Stimulated activated CD4-positive, alpha-beta T cell treated with anti-CD3 and anti-CD28 coated beads, Interleukin-12 subunit alpha, Interleukin-12 subunit beta, amount 100 ng/mL, for 24 hours (primary cell): ENCODE measurements at places on chromosomes 7 and 10.

DNA sequence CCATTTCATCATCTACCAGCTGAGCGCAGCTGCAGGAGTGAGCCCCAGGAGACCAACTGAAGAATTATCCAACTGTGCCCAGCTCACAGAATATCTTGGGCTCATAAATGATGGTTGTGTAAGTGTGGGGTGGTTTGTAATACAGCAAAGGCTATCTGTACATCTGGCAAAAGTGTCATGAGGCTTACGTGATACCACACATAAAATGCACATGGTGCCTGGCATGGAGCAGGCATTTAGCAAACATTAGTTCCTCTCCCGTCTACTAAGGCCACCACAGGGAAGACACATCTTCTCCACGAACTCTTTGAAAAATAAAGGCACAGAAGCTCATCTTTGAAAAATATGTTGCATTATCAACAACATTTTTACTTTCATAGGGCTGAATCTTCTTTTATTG lies 32.3 kb downstream of the AOAH start:
- no peak for DNase-seq

- no peak for DNase-seq
Measured at GRCh38 chr10:103111031-103111917, 81.8 kb downstream of the NT5C2 start.

DNA sequence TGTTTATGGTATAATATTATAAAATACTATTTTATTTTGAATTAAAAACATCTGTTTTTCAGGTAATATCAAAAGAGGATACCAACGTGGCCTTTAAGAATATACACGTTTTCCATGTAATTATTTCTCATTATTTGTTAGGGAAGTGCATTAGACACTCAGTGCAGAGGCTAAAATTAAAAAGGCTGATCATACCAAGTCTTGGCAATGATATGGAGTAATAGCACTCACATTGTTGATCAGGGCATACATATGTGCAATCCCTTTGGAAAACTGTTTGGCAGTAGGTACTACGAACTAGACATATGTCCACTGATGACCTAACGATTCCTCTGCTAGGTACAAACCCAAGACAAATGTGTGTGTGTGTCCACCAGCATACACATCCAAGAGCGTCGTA lies 20.7 kb upstream of the VIPR2 start:
- DNase-seq, result no peak

DNA sequence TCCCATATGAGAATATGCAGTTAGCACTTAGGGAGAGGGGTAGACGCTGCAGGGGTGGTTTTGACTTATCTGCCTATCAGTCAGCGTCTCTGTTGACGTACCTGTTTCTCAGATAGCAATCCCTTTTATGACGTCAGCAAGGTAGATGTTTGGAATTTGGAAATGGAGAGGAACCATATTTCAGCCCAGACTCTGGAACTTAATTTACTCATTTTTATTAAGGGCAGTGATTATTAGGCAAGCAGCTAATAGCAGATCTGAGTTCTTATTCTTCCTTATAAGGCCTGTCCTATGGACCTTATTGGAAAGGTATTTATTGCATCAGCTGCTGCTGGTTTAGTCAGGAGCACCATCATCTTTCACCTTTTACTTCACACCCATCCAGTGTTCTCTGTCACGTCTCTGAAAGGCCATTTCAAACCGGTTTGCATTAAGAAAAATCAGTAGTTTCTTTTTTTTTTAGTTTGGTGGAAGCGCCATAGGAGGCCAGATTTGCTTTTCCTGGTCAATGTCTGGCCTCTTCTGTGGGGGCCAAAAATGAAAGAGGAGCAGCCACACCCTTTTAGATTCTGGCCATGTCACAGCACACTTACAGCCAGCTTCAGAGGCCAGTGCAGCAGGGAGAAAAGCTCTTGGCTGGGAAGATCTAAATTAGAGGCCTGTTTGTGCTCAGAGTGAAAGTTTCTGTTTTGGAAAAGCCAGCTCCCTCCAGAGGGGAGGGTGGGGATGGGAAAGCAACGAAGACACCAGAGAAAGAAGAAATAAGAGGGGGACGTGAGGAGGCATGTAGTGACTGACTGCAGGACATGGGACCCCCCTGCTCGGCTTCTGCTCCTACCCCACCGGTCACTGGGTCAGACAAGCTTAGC lies 146.3 kb downstream of the TCF7L2 start:
- no peak for DNase-seq

GRCh38 chr10:132716691-132717490 lies 69.1 kb downstream of the NKX6-2 start:
- no peak for DNase-seq

DNA sequence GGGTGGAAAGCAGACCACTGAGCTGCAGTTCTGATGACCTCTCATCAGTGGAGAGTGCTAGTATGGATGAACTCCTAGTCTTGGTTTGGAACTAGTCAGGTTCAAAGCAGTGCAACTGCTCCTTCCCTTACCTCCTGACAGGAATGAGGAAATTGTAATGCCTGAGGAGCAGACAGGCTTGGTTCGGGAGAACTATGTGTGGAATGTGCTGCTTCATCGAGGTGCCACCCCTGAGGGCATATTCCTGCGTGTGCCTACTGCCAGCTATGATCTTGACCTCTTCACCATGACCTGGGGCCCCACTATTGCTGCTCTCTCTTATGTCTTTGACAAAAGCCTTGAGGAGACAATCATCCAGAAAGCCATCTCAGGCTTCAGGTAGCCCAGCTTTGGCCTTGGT lies 27.4 kb upstream of the NFKB2 start:
- DNase-seq, result no peak

DNA sequence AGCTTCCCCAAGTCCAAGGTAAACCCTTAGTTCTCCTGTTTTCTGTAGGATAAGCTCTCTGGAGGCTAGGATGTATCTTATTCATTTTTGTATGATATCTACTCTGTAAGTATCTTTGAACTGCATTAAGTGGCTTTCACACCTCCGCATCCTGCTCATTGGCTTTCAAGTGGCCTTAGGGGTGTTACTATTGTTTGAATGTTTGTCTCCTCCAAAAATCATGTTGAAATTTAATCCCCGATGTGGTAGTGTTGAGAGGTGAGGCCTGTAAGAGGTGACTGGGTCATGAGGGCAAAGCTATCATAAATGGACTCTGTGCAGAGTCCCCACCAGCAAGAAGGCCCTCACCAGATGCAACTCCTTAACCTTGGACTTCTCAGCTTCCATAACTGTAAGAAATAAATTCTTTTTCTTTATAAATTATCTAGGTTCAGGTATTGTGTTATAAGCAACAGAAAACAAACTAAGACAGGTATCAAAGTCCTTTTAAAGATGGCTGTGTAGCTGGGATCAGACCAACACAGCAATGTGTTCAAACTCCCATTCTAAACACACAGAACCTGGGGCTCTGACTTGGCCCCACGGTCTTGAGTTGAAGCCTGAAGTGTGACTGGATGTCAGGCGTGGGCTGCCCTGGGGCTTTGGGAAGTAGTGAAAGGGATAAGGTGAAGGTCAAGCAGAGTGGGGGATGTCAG lies 25.9 kb downstream of the TBXAS1 start:
- no peak for DNase-seq

GRCh38 chr7:142913051-142913450 lies 20.5 kb downstream of the TRPV5 start:
- no peak for DNase-seq

DNA sequence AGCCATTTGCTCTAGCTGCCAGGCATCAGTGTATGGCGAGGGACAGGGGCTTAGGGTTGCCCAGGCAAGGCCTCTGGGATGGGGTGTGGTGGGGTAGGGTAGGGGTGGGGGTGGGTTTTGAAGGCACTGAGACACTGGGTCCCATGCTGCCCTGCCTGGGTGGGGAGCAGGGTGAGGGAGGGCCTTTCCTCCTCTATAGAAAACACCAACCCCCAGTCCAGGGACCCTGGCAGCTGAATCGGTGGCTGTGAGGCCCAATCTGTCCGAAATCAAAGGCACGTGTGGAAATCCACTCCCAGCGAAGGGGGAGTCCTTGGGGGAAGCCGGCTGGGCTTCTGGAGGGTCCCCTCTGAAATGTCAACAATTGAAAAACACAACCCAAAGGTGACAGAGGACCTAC lies 106.4 kb downstream of the NEURL1 start:
- DNase-seq, result no peak

GRCh38 chr10:107546986-107547385 lies 382.5 kb upstream of the SORCS1 start:
- DNase-seq, result no peak

DNA sequence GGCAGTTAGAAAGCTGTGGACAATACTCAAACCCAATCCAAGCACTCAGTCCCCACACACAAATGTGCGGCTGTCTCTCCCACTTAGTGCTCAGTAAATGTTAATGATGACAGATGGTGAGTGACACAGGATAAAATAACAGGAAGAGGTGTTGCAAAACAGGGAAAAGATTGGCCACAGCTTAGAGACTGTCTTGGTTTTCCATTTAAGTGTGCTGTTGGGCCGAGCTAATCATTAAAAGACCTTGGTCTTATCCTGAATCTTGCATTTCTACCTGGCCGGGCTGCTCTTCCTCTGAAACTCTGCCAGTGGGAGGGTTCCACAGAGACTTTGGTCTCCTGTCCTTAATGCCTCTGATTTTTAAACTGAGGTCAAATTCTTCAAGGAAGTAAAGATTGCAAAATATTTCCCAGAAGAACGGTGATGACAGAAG lies 113.1 kb upstream of the RNF32 start:
- no peak for DNase-seq

DNA sequence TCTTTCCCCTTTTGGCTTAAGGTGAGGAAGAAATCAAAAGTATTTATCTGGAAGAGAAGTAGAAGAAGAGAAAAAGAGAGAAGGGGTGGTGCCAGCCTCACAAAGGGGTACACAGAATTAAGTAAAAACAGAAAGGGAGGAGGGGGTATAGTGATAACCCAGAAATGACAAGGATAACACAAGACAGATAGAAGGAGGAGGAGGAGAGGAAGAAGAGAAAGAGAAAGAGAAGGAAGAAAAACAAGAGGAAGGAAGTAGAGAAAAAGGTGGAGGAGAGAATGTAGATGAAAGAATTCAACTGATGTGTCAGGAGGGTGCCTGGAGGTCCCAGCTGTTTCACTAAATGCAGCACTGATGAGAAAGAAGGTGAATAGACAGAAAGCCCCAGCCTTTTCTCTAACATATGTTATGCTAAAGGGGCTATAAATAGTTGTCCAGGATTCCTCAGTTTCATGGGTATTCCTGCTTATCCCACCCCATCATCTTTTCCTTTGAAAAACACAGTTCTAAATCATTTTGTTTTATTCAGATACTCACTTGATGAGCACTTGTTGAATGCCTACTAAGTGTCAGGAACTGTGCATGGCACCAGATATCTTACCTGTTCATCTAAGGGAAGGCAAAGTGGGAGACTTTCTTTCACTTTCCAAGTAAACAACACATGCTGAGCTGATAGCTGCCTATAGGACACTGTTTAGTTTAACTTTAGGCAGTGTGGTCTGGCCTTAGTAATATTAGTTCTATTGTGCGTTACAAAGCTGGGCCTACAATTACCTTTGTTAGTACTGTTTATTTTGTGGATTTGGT lies 8.0 kb downstream of the SEMA3E start:
- DNase-seq, result no peak

- DNase-seq, result no peak
Measured at GRCh38 chr7:105776068-105776790, 100.2 kb downstream of the ATXN7L1 start.

DNA sequence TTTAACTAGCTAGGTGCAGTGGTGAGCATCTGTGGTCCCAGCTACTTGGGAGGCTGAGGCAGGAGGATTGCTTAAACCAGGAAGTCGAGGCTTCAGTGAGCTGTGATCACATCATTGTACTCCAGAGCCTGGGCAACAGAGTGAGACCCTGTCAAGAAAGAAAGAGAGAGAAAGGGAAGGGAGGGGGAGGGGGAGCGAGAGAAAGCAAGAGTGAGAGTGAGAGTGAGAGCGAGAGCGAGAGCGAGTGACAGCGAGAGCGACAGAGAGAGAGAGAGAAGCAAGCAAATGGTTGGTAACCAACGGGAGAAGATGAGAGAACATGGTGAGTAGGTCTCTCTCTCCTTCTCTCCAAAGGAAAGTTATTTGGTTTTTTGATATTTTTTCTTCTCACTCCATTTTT lies 69.8 kb upstream of the DGKI start:
- DNase-seq, result no peak

GRCh38 chr10:29183301-29183945 lies 105.4 kb upstream of the LYZL1 start:
- no peak for DNase-seq
